ENCODE measurements at places on chromosomes 6 and 20.

- no peak for DNase-seq
Measured at GRCh38 chr6:68013780-68014515, 621.1 kb upstream of the ADGRB3 start.

GRCh38 chr6:112503091-112503596, 156.0 kb downstream of the RFPL4B start:
- DNase-seq, result no peak

DNA sequence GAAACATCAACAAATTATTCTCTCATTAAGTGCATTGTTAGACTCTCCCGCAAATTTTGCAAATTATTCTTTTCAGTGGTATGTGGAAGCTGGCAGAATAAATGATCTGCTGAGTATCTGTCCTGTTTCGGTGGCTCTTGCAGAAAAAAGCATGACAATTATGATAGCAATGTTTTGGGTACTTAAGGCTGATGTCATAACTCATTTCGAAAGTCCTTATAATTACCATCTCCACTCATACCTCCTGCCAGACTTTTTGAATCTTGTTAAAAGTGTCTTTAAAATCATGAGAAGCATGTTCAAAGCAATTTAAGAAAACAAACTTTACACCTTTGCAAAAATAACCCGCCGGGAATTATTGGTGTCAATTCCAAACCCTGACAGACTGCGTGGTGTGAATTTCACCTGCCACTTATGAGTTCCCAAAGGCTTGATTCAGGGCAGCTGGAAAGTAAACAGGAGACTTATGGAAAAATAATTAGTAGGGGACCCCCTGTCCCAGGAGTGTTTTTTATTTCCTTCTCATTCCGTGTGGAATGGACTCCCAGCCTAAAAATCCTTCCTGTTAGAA, 87.6 kb upstream of the E2F3 start:
- DNase-seq, result no peak

- no peak for DNase-seq
Measured at GRCh38 chr6:158717341-158718330, 67.8 kb downstream of the SYTL3 start.

DNA sequence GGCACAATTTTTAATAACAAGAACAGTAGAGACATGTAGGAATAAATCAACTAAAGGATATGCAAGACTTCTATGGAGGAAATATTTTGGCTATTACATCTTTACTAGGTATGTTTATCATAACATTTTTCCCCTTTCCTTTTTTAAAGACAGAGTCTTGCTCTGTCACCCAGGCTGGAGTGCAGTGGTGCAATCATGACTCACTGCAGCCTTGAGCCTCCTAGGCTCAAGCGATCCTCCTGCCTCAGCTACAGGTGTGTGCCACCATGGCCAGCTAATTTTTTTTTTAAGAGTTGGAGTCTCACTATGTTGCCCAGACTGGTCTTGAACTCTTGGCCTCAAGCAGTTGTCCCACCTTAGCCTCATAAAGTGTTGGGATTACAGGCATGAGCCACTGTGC, 37.0 kb downstream of the AKAP7 start:
- no peak for DNase-seq

- no peak for DNase-seq
Measured at GRCh38 chr20:40090236-40090635, 598.8 kb downstream of the MAFB start.

DNA sequence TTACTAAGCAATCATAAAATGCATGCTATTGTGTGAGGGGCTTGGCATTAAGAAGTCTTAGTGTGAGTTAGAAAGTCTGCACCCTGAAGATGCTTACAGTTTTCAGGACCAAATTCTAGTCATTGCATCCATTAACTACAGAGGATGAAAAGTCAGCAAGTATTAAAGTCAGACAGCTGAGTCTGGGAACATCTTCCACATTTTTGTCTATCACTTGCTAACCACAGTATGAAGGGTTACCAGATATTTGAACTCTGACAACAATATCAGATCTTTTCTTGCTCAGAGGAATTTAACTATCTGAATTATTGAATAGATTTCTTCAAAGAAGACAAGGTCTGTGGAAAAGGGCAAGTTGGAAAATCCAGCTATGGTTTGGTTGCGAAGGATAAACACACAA, 264.4 kb downstream of the BTBD9 start:
- no peak for DNase-seq

GRCh38 chr20:44098657-44099056, 88.3 kb downstream of the JPH2 start:
- no peak for DNase-seq

Measured in activated CD4-positive, alpha-beta T cell treated with anti-CD3 and anti-CD28 coated beads, Interleukin-2, amount 50 U/mL, for 1 hour (primary cell).